ENCODE measurements at places on chromosomes 7 and 10.

GRCh38 chr10:3233486-3233990 is 61.0 kb upstream of the PITRM1 start:
- no peak for DNase-seq

GRCh38 chr7:33070277-33070676 is 7.7 kb upstream of the NT5C3A start:
- DNase-seq = no peak

DNA sequence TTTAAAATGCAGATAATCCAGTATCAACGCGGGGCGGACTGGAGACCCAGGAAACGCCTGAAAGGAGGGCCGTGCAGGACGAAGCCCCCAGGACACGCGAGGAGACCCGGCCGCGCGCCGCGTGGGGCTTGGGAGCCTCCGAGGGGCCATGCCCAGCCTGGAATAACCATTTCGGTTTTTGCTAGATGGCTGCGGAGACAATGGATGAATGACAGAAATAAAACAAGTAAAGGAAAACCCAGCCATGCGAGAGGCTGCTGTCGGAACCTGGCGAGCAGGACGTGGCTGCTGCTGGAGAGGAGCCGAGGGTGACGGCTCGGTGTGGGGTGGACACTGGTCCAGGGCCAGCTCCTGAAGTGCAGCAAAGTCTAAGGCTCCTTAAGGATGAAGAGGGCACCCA is 227.2 kb upstream of the ADARB2 start:
- DNase-seq = no peak

- DNase-seq = no peak
These were observed 10.0 kb downstream of the WBP1L start for GRCh38 chr10:102753718-102754117.

DNA sequence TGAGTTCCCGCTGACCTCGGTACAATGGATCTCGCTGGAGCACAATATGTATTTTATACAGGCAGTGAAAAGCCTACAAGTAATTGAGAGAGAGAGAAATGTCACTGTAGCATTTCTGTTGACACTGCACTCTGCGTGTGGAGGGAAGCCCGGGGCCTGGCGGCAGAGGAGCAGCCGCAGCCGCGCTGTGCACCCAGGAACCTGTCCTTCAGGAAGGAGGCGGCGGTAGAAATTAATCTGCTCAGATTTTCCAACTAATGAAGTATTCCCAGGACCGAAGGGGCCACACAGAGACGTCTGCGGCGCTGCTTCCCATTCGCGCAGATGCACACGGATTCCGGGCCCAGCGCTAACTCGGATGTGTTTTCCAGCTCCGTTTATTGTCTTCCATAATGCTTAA is 170.1 kb downstream of the EBF3 start:
- no peak for DNase-seq

GRCh38 chr10:14571866-14572507 is 202.7 kb downstream of the FAM107B start:
- peak; percentile 86 for DNase-seq

DNA sequence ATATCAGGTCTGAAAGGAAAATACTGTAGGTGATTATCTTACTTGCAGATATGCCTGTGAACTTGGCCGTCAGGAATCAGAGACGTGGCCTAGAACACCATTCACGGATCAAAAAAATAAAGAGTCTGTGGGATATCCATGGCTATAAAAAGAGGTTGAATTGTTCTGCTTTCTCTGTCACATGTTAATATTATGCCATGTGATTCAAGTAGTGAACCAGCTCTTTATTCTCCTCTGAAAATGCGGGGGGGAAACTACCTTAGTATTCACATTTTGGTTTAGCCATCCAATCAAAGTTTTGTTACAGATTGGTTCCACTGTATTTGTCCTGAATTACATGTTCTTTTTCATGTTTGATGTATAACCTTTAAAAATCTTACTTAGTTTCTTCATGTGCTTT is 120.5 kb downstream of the CCNY start:
- DNase-seq = no peak

- DNase-seq = no peak
These were observed 103.9 kb downstream of the AASS start for GRCh38 chr7:122040147-122040546.

DNA sequence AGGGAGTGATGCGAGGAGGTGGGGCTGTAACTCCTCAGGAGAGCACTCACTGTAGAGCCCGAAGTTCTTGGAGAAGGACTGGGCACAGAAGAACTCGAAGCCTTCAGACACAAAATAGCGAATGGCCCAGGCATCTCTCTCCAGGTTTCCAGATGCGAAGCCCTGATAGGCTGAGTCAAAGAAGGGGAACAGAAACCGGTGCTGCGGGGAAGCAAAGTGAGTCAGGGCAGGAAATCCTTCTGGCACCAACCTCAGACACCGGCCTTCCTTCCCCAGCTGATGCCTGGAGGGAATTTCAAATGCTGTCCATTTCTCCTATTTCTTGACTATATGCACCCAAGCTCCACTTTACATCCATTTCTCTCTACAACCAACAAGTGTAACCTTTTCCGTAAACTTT is 26.8 kb downstream of the GOT1 start:
- peak; percentile 3 for DNase-seq

- DNase-seq = no peak
These were observed 215.3 kb downstream of the KIF20B start for GRCh38 chr10:89916468-89917215.

- DNase-seq = no peak
These were observed 166.9 kb downstream of the SH3PXD2A start for GRCh38 chr10:103688491-103688890.

- no peak for DNase-seq
These were observed 132.9 kb upstream of the WNT16 start for GRCh38 chr7:121195874-121196273.

DNA sequence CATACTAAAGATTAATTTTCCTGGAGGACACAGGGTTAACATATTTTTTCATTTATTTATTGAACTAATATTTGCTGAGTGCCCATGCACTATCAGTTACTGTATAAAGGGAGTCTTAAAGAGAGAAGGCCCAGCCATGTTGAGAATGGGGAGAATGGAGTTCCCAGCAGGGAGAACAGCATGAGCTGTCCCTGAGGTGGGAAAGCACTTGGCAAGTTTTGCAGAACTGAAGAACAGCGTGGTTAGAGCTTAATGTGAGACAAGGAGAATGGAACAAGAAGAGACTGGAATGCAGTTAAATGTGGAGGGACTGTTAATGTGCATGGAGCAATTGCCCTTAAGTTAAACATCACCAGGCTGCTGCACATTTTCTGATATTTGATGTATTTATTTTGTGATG is 435.4 kb downstream of the SUGCT start:
- DNase-seq = no peak

DNA sequence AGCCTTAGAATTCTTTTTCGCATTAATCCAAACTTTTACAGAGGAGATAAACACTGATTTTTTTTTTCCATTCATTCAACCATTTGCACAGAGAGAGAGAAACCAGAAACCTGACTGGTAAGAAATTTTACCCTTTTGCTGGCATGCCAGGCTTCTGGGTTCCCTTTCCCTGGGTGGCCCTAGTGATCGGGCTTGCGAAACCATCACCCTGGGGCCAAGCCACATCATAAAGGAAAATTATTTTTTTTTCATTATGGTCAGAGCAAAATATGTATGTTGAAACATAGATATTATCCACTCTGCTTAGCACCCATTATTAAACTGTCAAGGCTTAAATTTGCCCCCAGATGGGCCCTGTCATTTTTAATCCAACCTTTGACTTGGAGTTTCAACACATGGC is 55.4 kb upstream of the INHBA start:
- DNase-seq = no peak

DNA sequence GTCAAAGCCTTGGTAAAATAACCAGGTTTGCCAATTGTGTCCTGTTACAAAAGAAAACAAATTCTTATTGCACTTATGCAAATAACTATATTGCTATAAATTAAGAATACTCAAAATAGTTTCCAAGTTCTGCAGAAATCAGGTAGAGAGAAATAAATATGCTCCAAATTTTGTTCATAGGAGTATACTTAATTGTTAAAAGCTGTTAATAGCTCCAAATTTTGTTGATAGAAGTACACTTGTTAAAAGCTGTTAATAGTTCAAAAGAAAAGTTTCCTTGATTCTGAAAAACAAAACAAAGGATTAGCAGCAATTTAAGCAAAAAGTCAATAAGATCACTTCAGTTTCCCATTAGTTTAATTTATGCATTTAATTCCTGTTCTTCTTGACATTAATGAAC is 46.4 kb upstream of the ZNF138 start:
- DNase-seq = no peak

DNA sequence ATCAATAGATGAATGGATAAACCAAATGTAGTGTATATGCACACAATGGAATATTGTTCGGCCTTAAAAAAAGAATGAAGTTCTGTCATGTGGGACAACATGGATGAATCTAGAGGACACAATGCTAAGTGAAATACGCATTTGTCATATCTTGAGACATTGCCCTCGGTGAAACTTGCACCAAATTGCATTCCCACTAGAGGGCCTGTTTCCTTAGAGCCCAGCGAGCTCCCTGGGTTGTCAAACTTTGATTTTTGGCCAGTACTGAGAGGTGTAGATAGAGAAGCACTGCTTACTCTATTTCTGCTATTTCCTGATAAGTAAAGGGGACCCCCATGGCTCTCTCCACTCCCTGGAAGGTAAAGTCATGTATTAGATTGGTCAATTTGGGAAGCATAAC is 157.1 kb downstream of the GPAM start:
- no peak for DNase-seq

GRCh38 chr7:138712652-138713051 is 11.5 kb upstream of the SVOPL start:
- DNase-seq = no peak

- DNase-seq = no peak
These were observed 57.9 kb downstream of the MKX start for GRCh38 chr10:27687743-27688142.

DNA sequence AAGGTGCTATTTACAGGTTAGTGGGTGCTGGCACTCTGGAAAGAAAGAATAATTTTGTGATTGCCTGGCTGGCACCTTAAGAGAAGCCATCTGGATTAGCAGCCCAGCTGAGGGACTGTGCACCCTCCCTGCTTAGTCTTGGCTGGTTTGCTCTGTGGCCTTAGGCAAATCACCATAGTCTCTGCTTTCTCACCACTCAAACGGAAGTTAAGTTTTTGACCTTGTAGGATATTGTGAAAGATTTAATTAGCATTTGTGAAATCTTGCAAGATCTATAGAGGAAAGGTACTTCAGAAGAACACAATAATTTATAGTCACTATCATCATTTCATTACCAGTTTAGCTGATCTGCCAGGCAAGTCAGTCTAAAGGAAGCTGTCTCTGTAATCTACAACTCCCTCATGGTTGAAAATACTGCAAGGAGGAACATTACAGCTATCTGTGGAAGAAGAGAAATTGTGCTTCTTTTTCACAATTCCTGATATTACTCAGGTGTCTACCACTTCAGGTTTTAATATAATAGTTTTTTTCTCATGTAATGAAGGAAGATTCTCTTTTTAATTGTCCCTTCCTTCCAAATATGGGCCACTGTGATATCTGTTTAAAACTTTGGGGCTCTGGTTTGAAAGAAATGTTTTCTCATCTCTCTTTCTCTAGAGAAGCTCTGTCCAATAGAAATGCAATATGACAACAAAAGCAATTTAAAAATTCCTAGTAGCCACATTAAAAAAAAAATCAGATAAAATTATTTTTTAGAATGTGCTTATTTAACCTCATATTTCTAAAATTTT is 219.6 kb downstream of the PTEN start:
- no peak for DNase-seq

- DNase-seq = no peak
These were observed 26.1 kb downstream of the STRA8 start for GRCh38 chr7:135259702-135260101.

DNA sequence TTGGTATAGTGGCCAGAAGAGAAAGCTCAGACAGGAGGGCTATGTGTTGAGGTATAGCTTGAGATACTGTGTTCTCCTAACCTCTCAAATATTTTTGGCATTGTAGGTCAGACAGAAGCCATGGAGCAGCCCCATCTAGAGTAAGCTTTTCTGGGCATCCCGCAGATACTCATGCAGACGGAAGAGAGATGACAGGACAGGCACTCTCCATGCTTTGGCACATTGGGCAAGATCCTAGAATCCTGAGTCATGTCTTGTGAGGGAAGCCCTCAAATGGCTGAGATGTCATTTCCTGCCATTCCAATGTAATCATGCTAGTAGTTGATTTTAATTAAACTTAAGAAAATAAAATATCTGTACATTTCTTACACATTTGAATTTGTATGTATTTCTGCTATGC is 16.8 kb upstream of the KIF20B start:
- no peak for DNase-seq

DNA sequence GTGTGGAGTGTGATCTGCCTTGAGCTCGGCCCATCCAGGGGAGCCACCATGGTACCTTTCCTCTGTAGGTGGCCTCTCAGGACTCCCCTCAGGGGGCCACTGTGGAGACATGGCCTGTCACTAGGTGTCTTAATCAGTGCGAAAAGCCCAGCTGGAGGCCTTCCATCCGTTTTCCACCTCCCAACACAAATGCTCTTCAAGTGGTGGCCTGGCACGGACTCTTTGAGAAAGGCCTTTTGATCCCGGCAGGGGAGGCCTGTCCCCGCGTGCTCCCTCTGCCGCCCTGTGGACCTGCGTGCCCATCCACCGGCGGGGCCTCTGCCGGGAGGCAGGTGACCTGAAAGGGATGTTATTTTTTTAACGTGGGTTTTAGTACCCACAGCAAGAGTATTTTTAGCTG is 149.5 kb downstream of the RGS10 start:
- no peak for DNase-seq

DNA sequence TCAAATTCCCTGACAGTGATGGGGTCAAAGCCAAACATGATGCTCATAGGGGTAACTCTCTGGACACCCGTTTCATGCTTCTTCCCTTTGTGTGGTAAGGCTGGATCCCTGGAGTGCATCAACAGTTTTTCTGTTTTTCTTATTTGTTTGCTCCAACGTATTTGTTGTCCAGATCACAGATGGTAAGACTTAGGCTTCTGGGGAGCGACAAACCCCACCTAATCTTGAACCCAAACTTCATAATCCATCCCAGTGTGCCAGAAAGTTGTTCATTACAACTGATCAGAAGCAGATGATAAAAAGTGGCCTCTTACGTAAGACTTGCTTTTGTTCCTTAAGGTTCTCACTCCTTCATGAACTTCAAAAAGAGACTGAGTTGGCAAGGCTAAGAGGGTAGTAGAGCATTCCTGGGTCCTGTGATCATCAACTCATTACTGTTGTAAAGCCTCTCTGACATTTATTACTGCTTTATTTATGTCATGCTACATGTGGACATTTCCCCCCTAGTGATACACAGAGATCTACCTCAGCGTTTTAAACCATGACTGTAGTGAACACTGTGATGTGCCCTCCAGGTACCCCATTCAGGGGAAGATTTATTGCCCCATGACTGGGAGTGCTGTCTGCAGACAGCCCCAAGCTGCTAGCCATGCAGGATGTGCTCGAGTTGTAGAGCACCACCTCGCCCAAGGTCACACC is 125.6 kb downstream of the CCDC71L start:
- no peak for DNase-seq

DNA sequence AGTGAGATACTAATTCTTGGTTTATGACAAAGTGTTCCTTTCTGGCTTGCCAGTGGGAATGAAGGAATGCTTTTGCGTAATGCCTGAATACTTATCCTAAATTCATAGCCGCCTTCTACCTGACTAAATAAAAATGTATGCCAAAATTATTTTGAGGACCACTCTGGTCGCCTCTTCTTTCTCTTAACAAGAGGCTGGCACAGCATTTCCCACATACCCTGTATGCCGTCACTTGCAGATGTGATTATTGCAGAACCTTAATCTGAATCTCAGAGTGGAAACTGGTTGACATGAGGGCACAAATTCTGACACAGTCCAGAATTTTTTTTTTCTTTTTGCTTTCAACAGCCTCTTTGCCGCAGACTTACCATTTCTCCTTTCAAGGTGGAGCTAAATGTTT is 124.6 kb upstream of the GLCCI1 start:
- DNase-seq = no peak

Measured in CD4-positive, alpha-beta T cell treated with Interleukin-10 for 1 hour (primary cell).